ENCODE measurements at places on chromosomes 1 and 21.

- no peaks in the 10 kb centered on the region for H3K27me3 ChIP-seq
- H3K4me1 ChIP-seq, result peaks cover 12% of the 10 kb centered on the region
Observed at GRCh38 chr1:27318136-27318535, 3.8 kb upstream of the TMEM222 start.

- no peaks in the 10 kb centered on the region for H3K36me3 ChIP-seq
- no peak overlapping the region for H3K4me3 ChIP-seq
- peaks cover 2% of the 10 kb centered on the region for H3K27me3 ChIP-seq
- no peak for DNase-seq
- H3K27ac ChIP-seq, result no peak overlapping the region
Observed at GRCh38 chr21:28126521-28127174, 866.0 kb downstream of the LTN1 start.

DNA sequence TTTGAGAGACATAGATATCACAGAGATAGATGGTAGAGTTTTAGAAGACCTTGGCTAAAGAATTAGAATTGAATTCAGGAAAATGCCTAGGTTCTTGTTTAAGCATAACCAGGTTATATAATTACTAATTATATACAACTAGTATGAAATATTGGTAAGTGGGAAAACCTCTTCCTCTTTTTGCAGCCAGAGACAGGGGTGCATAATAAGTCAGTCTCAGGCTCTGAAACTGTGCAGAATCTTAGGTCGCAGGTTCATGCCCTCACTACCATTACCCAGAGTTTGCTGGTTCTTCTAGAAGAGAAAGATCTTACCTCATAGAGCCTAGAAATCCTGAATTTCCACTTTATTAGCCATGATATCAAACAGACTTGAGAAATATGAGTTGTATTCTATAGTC lies 183.3 kb downstream of the NEK7 start:
- no peak overlapping the region for H3K4me3 ChIP-seq
- no peaks in the 10 kb centered on the region for H3K36me3 ChIP-seq
- no peaks in the 10 kb centered on the region for H3K4me1 ChIP-seq
- no peak for DNase-seq

DNA sequence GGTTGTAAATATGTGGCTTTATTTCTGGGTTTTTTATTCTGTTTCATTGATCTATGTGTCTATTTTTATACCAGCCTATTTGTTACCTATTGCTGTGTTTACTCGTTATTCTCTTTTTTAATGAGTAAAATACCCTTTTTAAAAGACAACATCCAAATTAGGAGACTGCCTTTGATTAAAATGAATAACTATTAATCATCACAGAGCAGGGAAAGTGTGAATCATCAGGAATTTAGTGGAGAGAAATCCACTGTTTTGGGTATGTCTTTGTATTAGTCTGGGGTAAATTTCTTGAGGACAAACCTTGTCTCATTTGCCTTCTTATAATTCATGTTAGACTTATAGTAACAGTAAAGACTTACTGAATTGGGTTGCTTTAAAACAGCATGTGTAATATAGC lies 12.1 kb downstream of the DISC1 start:
- no peak overlapping the region for H3K4me3 ChIP-seq
- H3K27me3 ChIP-seq, result no peaks in the 10 kb centered on the region
- H3K36me3 ChIP-seq, result no peaks in the 10 kb centered on the region
- peaks cover 13% of the 10 kb centered on the region for H3K4me1 ChIP-seq
- DNase-seq, result no peak
- H3K27ac ChIP-seq, result no peak overlapping the region

- H3K36me3 ChIP-seq, result no peaks in the 10 kb centered on the region
- no peak overlapping the region for H3K4me3 ChIP-seq
- no peak for DNase-seq
- peaks cover 7% of the 10 kb centered on the region for H3K27me3 ChIP-seq
- no peak overlapping the region for H3K27ac ChIP-seq
Observed at GRCh38 chr1:220448217-220448616, 79.7 kb upstream of the MARK1 start.

DNA sequence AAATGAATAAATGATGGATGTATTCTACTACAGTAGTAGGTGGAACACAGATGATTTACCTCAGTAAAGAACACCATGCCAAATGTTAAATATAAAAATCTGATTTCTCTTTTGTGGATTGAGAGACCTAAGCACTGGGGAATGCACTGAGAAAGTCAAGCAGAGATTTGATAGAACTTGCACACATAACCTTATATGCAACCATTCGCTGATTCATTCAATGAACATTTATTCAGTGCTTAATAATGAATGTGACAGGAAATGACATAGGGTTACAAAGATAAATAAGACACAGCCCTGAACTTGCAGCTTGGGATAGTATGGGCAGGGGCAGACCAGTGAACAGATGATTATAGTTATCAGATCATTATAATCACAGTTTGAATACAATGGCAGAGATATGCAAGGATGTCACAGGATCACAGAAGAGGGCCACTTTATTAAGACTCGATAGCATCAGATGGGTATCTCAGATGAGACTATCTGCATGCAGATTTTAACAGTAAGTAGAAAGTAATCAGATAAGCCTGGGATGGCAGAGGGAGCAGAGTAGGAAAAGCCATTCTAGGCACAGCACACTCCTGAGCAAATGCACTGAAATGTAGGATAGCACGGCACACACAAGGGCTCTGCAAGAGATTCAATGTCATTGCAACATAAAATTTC lies 169.4 kb downstream of the ASTN1 start:
- H3K27ac ChIP-seq, result no peak overlapping the region
- no peak overlapping the region for H3K4me3 ChIP-seq

GRCh38 chr1:151832318-151832980 lies 847 bp upstream of the RORC start:
- H3K4me1 ChIP-seq, result peaks cover 84% of the 10 kb centered on the region
- no peak overlapping the region for H3K4me3 ChIP-seq
- H3K27ac ChIP-seq, result no peak overlapping the region
- no peak for DNase-seq
- H3K27me3 ChIP-seq, result peaks cover 1% of the 10 kb centered on the region

DNA sequence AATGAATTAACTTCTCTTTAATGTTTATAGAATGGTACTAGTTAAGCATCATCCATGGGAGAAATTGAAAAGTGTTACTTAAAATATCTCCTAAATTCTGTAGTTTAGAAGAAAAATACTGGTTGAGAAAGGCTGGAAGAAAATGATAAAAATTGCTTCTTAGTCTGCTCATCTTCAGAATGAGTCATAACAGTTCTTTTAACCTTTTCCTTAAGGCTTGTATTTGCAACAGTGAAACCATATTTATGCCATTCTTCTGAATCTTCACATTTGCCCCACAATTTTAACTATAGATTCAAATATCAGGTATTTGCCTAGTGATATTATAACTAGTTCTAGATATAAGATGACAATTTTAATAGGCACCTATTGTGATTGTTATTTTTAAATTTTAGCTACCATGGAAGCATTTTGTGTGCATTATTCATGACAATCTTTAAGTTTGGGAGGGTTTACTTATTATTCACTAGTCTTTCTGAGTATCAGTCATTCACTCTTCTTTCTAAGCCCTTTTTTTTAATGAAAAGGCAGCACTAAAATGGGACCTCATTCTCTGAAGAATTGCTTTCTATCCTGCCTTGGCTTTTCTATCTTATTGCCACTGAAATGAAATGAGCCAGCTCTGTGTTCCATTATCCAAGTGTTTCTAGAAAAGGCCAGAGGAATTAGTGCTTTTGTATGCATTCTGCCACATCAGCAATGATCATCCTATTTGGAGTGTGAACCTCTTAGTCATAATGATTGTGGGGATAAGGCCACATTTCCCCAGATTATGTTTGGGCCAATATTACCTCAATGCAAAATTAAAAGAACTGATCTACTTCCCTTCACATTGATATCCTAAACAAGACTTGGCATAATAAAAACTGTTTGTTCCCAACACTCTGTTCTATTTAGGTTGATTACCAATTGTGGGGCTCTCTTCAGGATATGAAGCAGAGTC lies 58.4 kb downstream of the SAMSN1 start:
- peak overlapping the region; percentile 95 for H3K27ac ChIP-seq
- no peak for DNase-seq
- peak overlapping the region; percentile 48 for H3K4me3 ChIP-seq

DNA sequence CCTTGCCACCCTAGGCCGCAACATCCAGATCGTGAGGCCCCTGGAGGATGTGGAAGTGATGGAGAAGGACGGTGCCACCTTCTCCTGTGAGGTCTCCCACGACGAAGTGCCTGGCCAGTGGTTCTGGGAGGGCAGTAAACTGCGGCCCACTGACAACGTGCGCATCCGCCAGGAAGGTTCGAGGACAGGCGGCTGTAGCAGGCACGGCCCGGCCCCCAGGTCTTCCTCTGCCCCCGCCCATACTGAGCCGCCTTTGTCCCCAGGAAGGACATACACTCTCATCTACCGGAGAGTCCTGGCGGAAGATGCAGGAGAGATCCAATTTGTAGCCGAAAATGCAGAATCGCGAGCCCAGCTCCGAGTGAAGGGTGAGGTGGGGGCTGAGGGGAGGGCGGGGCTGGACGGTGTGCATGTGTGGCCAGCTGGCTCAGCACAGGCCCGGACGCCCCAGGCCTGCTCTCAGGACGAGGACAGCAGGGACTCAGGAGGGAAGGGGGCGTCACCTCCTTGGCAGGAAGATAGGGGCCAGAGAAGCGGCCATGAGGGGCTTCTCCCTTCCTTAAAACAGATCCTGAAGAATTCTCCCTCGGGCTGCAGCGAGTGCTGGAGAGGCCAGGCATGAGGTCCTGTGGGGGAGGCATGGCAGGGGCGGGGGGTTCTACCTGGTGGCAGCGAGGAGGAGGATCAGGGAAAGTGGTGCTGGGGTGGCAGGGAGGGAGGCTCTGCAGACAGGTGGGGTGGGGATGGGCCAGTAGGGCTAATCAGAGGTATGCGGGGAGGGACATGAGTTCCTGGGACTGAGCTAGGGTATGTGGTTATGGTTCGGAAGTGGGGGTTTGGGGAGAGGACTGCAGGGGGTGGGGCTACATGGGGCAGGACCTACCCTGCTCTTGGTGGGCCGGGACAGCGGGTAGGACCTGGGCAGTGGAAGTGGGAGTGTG lies 69.9 kb downstream of the OBSCN start:
- H3K27ac ChIP-seq, result no peak overlapping the region
- H3K4me1 ChIP-seq, result peaks cover 4% of the 10 kb centered on the region
- H3K36me3 ChIP-seq, result no peaks in the 10 kb centered on the region
- no peaks in the 10 kb centered on the region for H3K27me3 ChIP-seq
- no peak overlapping the region for H3K4me3 ChIP-seq

DNA sequence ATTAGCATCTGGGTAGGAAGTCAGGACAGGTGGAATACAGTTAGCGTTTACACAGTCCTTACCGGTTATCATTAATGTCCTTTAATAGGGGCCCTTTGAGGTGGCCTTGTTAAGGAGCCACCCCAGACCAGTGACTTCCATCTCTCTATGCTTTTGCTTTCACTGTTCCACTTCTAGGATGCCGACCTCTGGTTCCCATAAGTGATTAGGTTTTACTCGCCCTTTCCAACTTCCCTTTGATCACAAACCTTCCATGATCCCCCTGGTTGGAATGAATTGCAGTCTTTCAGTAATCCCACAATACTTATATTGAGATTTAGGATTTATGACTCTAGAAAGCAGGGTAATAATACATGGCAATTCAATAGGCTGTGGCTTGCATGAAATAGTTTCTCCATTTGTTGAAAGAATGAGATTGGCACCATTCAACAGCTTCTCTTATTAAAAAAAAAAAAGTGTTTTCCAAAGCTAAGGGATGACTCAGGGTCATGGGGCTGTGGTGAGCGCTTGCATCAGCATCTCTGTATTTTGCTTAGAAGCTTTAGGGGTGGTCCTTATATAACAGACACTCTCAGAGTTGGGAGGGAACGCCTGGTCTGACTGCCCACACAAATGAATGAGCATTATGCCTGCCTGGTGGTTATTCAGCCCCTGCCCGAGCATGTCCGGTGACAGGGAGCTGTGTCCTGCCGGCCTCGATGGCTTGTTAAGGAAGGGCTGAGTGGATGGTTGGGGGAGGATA lies 110.5 kb downstream of the CNIH3 start:
- no peak for DNase-seq
- H3K36me3 ChIP-seq, result no peaks in the 10 kb centered on the region
- no peak overlapping the region for H3K27ac ChIP-seq
- peaks cover under 1% of the 10 kb centered on the region for H3K27me3 ChIP-seq
- H3K4me3 ChIP-seq, result no peak overlapping the region
- peaks cover 2% of the 10 kb centered on the region for H3K4me1 ChIP-seq

GRCh38 chr1:228734881-228735801 lies at the start of gene RHOU:
Gene RHOU, plus strand, starts transcription at chr1:228735479. Its CDS starts 264 bp downstream, at chr1:228735743.
- H3K27me3 ChIP-seq, result peaks cover 34% of the 10 kb centered on the region
- H3K4me3 ChIP-seq, result peak within 1 kb of the TSS; percentile 76
- H3K27ac ChIP-seq, result peak within 1 kb of the TSS; percentile 19
- H3K4me1 ChIP-seq, result peaks cover 7% of the 10 kb centered on the region
- peak; percentile 68 for DNase-seq
- no peaks in the 10 kb centered on the region for H3K36me3 ChIP-seq

- H3K27me3 ChIP-seq, result peaks cover 17% of the 10 kb centered on the region
- no peak overlapping the region for H3K4me3 ChIP-seq
- H3K27ac ChIP-seq, result no peak overlapping the region
- H3K4me1 ChIP-seq, result no peaks in the 10 kb centered on the region
- DNase-seq, result no peak
Observed at GRCh38 chr1:230458509-230458908, 32.4 kb upstream of the PGBD5 start.

DNA sequence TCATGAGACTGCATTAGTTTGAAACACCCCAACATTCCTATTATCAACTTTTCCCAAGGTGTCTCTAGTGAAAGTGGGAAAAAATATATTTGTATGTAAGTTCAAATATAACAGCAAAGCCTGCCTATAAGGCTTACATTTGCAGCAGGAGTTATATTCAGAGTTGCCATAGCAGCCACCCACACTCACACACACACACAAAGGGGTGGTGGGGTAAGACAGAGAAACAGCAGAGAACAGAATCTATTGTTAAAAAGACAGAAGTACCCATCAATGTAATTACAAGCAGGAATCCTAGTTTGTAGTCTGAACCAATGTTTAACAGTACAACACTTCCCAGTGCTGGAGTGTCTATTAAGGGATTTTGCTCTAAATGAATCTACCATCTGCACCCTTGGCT lies 55.0 kb downstream of the PLPPR5 start:
- no peaks in the 10 kb centered on the region for H3K27me3 ChIP-seq
- H3K4me3 ChIP-seq, result no peak overlapping the region
- no peak overlapping the region for H3K27ac ChIP-seq
- no peaks in the 10 kb centered on the region for H3K4me1 ChIP-seq
- no peak for DNase-seq

- H3K4me1 ChIP-seq, result peaks cover 8% of the 10 kb centered on the region
- H3K27ac ChIP-seq, result no peak overlapping the region
- no peaks in the 10 kb centered on the region for H3K36me3 ChIP-seq
- no peak for DNase-seq
Observed at GRCh38 chr1:16266411-16267118, 29.6 kb upstream of the CPLANE2 start.

GRCh38 chr1:145997718-145998023 lies 1.3 kb upstream of the TXNIP start:
- H3K36me3 ChIP-seq, result peaks cover 35% of the 10 kb centered on the region
- no peaks in the 10 kb centered on the region for H3K27me3 ChIP-seq
- peak overlapping the region; percentile 91 for H3K27ac ChIP-seq
- peaks cover 65% of the 10 kb centered on the region for H3K4me1 ChIP-seq
- no peak for DNase-seq

Data from activated naive CD8-positive, alpha-beta T cell treated with anti-CD3 and anti-CD28 coated beads, Interleukin-2, amount 50 U/mL, for 24 hours (primary cell).